ENCODE measurements at places on chromosomes 3 and 15.

GRCh38 chr3:139518926-139519842 lies 20.4 kb downstream of the RBP1 start:
- DNase-seq = no peak

DNA sequence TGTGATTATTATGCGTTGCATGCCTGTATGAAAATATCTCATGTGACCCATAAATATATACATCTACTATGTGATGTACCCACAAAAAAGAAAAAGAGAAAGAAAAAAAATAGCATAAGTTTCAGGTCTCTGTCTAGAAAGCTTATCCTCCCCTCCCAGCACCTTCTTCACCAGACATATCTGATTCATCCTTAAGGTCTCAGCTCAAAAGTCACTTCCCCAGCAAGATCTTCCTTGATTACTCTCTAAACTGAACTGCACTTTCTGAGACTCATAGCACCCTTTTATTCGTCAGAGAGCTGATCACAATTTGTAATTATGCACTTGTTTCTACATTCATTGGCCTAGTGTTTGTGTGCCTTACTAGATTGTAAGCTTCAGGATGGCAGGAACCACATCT lies 11.1 kb upstream of the PTPN9 start:
- no peak for DNase-seq

GRCh38 chr3:16741890-16742289 lies 136.7 kb upstream of the DAZL start:
- DNase-seq = no peak

DNA sequence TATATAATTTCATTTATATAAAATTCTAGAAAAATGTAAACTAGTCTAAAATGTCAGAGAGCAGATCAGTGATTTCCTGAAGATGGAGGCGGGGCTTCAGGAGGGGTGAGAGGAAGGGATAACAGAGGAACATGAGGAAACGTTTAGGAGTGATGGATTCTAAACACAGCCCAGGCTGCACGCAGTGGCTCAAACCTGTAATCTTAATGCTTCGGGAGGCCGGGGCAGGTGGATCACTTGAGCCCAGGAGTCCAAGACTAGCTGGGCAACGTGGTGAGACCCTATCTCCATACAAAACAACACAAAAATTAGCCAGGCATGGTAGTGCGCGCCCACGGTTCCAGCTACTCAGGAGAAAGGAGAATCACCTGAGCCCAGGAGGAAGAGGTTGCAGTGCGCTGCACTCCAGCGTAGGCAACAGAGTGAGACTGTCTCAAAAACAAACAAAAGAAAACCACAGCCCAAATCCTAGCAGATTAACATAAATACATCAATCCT lies 18.0 kb upstream of the IQCF1 start:
- no peak for DNase-seq

- DNase-seq = no peak
These were observed 238.8 kb upstream of the WNT5A start for GRCh38 chr3:55725681-55726500.

GRCh38 chr3:69890084-69890483 lies 109.4 kb upstream of the SAMMSON start:
- no peak for DNase-seq

GRCh38 chr3:99023590-99024192 lies 122.2 kb upstream of the DCBLD2 start:
- DNase-seq = no peak

DNA sequence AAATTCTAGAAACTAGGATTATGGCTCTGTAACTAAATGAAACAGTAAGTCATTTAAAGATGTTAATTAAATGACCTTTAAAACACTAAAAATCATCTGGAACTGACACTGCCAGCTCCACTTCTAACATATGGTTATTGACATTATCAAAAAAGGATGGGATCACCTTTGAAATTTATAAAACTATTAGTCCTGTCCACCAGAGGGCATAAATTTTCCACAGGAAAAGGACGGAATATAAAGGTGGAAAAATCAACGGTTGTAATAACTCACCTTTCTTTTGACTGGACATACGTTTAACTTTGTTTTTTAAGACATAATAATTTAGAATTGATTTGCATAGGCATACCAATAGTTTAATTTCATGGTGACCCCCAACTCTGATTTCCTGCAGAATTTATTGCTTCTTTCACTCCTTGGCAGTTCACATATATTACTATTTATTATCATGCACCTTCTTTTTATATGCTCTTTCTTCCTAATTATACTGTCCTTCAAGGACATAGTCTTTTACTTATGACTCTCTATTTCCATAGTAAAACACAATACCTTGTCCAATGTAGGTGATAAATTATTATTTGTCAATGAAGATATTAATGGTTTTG lies 345.7 kb downstream of the CADM2 start:
- no peak for DNase-seq

GRCh38 chr15:100597862-100598261 lies 4.1 kb downstream of the LINS1 start:
- DNase-seq = no peak

DNA sequence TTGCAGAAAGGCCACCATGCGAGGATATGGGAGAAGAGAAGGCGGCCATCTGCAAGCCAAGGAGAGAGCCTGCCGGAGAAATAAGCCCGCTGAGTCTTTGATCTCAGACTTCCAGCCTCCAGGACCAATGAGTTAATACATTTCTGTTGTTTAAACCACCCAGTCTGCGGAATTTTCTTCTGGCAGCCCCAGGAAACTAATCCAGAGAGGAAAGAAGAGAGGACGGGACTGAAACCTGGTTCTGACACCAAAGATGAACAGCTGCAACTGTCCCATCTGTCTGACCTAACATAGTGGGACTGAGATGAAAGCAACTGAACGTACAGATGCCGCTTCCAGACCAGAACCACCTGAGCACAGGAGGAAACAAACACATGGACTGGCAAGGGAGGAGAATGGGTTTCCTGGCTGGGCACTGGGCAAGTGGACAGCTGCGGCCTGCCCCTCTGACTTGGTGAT lies 32.3 kb downstream of the VGLL4 start:
- no peak for DNase-seq

DNA sequence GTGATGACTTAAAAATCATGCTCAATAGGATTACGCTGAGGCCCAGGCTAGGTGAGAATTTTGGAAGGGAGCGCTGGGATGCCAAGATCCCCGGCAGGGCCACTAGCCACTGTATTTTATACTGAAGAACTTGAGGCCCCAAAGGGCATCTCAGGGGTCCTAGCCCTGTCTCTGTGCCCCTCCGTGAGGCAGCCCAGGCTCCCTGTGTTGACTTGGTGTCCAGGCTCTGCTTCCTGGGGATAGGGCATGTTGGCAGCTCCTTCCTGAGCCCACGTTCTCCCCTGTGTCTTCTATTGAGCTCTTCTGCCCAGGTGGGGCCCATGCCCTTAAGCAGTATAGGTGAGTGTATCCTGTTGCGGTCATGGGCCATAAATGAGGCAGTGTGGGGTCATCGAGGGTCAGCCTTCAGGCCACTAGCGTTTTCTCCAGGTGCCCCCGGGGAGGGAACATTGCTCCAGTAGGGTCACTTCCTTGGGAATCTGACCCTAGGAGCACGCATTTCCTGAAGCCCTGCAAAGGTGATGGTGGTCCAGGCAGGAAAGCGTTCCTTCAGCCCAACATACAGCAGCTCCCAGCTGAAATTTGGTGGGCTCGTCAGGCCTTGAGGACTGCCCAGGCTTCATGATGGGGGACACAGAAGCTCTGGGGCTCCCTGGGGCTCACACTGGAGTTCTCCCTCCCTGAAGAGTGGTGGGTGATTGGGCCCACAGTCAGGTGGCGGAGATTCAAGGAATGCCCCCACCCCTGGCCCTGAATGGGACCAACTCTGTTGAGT lies 189.4 kb downstream of the UBE3A start:
- DNase-seq = peak; percentile 28

All from islet precursor cell (in vitro differentiated cells).